IMR-90 (cell line): ENCODE measurements at places on chromosomes 7 and 10.

DNA sequence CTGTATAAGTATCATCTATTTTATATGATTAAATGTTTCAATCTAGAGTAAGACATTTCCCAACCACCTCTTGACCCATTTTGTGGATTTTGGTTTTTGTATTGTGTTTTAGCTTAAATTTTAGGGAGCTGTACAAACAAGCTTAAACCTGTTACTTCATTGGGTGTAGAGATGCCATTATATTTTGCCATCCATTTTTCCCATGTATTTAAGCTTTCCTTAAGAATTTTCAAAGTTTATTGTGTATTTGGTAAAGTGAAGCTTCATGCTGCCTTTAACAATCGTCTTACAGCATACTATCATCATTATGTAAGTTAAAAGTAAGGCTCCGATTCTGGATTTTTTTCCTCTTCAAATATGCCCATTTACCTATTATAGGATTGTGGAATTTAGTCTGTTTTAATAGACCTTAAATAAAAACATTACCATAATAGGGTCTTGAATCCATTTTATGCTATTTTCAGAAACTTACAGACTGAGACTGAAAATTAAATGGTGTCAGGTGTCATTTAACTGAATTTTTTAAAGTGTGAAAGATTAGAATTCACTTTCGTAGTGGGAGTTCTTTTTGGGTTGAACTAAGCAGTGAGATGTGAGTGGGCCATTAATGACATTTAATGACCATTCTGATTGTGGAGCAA is 2.2 kb downstream of the KMT2E start:
- DNase-seq: no peak

DNA sequence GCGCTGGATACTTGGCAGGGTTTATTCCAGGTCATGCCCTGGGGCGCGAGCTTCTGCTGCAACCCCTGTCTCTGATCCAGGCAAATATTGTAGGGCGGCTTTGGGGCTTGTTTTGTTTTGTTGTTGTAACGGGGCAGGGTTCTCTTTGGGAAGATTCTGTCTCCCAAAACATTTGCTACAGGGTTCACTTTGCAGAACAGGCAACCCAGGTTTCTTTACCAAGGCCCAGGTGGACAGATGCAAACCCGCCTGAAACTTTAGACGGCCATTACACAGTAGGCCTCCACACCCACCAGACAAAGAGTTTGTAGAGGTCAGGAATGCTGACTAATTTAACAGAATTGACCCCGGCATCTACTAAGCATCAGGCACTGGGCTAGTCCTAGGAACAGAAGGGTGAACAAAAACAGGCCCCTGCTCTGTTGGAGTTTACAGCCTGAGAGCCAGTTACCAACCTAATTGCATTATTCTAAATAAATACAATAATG is 567 bp upstream of the CDCA7L start:
- DNase-seq: no peak

GRCh38 chr10:22850541-22850940 is 77.3 kb upstream of the ARMC3 start:
- no peak for DNase-seq

GRCh38 chr7:91837397-91838070 is 43.0 kb downstream of the MTERF1 start:
- no peak for DNase-seq

GRCh38 chr10:3750006-3750816 is 34.8 kb downstream of the KLF6 start:
- no peak for DNase-seq

GRCh38 chr7:91344911-91345310 is 80.7 kb downstream of the FZD1 start:
- DNase-seq: no peak

DNA sequence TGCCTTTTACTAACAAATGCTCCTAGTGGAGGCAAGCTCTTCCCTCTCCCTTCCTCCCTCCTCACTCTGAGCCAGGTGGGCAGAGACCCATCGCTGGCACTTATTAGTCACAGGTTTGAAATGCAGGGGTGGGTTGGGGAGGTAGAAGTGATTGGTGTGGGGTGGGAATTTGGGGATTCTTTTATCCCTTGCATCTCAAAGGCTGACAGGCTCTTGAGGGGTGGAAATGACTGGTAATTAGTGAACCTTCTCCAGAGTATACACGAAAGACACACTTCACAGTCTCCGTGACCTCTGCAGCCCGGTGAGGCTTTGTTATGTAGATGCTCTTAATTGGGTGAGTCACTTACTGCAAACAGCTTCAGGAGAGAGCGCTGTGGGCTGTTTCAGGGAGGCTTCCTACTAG is 13.9 kb upstream of the LRMDA start:
- DNase-seq: no peak

DNA sequence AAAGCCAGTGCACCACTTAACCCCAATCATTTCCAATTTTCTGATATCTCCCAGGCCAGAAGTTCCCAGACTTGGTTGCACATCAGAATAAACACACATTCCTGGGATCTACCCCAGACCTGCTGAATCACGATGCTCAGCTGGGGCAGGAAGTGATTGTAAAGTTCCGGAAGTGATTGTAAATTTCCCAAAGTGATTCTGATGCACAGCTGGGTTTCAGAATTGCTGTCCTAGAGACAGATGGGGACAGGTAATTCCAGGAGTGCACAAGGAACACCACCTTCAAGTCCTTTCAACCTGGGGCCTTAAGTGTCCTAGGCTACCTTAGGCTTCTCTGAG is 104.2 kb upstream of the EEPD1 start:
- peak; percentile 31 for DNase-seq

- no peak for DNase-seq
These were observed 518 bp downstream of the AGFG2 start for GRCh38 chr7:100539436-100540006.

DNA sequence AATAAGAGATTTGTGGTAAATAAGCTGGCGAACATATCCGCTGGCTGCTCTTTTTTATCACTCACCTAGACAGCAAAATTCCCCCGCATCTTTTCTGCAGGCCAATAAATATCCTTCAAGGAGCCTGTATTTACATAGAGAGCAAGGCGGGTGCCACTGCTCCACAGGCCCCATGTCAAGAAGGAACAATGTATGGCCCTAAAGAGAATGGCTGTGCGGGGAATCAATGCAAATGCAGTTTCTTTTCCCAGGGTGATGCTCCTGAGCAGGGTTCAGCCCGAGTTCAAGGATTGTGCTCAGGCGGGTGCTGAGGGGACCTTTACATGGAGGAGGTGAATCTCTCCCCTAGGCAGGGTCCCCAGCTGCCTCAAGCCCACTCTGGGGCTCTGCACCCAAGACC is 494.2 kb upstream of the ZMIZ1 start:
- DNase-seq: no peak

- no peak for DNase-seq
These were observed 13.4 kb downstream of the AGAP3 start for GRCh38 chr7:151099486-151100211.

DNA sequence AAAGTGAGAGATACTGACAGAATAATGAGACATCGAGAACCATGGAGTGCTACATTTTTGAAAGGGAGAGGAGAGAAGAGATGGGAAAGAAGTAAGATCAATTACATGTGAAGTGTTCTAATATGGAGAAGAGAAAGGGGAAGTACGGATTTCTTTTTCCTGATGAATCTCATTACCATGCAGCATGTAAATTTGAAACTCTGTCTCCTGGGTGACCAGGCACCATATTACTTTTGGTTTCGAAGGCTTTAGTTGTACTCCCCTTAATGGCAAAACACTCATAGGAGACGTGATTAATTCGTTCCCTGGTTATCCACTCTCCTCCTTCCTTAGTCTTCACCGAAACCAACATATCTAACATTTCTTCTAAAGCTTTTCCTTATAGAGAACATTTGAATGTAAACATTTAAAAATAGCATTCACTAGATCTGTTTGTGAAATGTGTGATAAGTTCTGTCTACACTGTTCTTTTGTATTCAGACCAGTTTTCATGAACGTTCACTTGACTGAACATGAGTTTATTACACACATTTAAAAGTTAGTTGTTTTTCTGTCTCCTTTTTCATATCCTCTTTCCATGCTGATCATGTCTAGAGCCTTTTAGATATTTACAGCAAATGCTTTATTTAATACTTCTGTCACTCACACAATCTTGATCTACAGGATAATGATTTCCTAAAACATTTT is 80.2 kb upstream of the MSRB2 start:
- no peak for DNase-seq

GRCh38 chr10:13815756-13816155 is 229.0 kb downstream of the PRPF18 start:
- DNase-seq: peak; percentile 82

- no peak for DNase-seq
These were observed 357.7 kb downstream of the PHF14 start for GRCh38 chr7:11331128-11332102.
